ENCODE measurements at places on chromosomes 5 and 9.

- H3K27me3 ChIP-seq = no peaks in the 10 kb centered on the region
- peaks cover 35% of the 10 kb centered on the region for H3K36me3 ChIP-seq
- no peak overlapping the region for H3K4me3 ChIP-seq
- H3K27ac ChIP-seq = no peak overlapping the region
- DNase-seq = no peak
- H3K4me1 ChIP-seq = peaks cover 13% of the 10 kb centered on the region
Observed at GRCh38 chr9:3386753-3387152, 139.0 kb downstream of the RFX3 start.

GRCh38 chr5:154783774-154784460, 28.7 kb downstream of the LARP1 start:
- peak overlapping the region; percentile 26 for H3K27ac ChIP-seq
- H3K27me3 ChIP-seq = no peaks in the 10 kb centered on the region
- H3K4me3 ChIP-seq = no peak overlapping the region
- peaks cover 74% of the 10 kb centered on the region for H3K4me1 ChIP-seq

- H3K27ac ChIP-seq = no peak overlapping the region
- no peak overlapping the region for H3K4me3 ChIP-seq
Observed at GRCh38 chr9:123191680-123192079, 76.7 kb downstream of the STRBP start.

DNA sequence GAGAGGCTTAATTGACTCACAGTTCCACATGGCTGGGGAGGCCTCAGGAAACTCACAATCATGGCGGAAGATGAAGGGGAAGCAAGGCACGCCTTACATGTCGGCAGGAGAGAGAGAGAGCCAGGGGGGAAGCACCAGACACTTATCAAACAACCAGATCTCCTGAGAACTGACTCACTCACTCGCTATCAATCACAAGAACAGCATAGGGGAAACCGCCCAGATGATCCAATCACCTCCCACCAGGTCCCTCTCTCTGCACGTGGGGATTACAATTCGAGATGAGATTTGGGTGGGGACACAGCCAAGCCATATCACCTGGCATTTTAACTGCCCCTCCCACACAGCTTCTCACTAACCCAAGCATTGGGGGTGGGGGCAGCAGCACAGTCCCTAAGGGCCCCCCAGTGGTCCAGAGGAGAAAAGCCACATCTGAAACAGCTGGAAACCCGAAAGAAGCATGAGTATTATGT, 76.1 kb upstream of the ASS1 start:
- no peak for DNase-seq
- H3K4me3 ChIP-seq = no peak overlapping the region
- H3K27me3 ChIP-seq = no peaks in the 10 kb centered on the region

DNA sequence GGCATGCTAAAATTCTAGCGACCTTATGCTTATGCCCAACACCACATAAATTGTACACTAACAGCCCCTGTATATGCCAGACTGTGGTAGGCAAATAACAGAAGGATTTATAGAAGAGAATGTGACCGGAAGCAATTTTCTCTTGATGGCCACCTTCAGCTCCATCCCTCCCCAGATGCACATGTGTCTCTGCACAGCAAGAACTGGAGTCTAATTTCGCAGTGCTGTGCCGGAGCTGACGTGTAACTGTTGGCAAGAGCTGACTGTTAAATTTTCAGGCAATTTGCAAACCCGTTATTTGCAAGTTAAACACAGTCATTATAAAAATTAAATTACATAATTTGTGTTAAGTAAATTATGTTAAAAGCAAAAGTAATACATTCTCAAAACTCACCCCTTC, 48.4 kb downstream of the PCA3 start:
- no peaks in the 10 kb centered on the region for H3K4me1 ChIP-seq
- DNase-seq = no peak
- no peak overlapping the region for H3K27ac ChIP-seq
- no peaks in the 10 kb centered on the region for H3K36me3 ChIP-seq

GRCh38 chr5:32275396-32275741, 37.4 kb downstream of the MTMR12 start:
- H3K36me3 ChIP-seq = peaks cover 38% of the 10 kb centered on the region
- H3K27ac ChIP-seq = no peak overlapping the region
- H3K4me1 ChIP-seq = peaks cover 42% of the 10 kb centered on the region
- no peaks in the 10 kb centered on the region for H3K27me3 ChIP-seq

GRCh38 chr9:121298689-121299466, 30.9 kb downstream of the GSN start:
- DNase-seq = no peak
- H3K27ac ChIP-seq = no peak overlapping the region
- peak overlapping the region; percentile 65 for H3K4me3 ChIP-seq
- H3K36me3 ChIP-seq = no peaks in the 10 kb centered on the region

DNA sequence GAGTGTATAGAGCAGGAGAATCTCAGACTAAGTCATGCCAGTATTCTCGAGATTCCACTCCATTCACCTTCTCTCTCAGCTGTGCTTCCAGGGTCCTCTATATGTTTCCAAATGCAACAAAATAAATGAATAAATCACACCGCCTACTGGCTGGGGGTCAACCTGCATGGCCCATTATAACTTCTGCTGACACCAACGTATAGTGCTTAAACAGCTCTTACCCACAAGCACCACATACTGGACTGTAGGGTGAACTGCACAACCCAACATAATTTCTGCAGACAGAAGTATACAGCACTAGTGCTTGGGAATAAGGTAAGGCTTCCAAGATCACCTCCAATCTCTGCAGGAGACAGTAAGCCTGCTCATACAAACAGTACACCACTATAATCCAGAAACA, 33.1 kb upstream of the HTR4 start:
- H3K4me1 ChIP-seq = no peaks in the 10 kb centered on the region
- H3K36me3 ChIP-seq = no peaks in the 10 kb centered on the region
- H3K27me3 ChIP-seq = no peaks in the 10 kb centered on the region
- DNase-seq = peak; percentile 21
- H3K4me3 ChIP-seq = no peak overlapping the region

DNA sequence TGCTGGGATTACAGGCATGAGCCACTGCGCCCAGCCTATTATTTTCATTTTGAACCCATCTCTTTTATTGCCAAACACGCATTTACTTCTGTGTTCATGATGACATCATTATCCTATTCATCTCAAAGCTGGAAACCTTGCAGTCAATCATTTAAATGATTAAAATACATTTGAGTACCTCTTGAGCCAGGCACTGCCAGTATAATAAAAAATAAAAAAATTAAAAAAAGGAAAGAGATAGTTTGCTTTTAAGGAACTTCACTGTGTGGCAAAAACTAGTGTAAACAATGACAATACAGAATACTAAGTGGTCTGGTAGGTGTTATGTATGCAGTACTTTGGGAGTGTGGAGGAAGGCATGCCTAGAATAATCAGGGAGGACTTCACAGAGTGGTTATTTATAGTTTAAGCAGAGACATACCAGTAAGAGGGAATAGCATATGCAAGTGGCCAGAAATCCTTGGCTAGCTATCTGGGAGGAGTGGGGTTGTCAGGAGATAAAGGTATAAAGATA, 8.6 kb downstream of the NSD1 start:
- no peak overlapping the region for H3K4me3 ChIP-seq
- peaks cover 55% of the 10 kb centered on the region for H3K36me3 ChIP-seq
- H3K4me1 ChIP-seq = peaks cover 30% of the 10 kb centered on the region
- H3K27me3 ChIP-seq = no peaks in the 10 kb centered on the region

DNA sequence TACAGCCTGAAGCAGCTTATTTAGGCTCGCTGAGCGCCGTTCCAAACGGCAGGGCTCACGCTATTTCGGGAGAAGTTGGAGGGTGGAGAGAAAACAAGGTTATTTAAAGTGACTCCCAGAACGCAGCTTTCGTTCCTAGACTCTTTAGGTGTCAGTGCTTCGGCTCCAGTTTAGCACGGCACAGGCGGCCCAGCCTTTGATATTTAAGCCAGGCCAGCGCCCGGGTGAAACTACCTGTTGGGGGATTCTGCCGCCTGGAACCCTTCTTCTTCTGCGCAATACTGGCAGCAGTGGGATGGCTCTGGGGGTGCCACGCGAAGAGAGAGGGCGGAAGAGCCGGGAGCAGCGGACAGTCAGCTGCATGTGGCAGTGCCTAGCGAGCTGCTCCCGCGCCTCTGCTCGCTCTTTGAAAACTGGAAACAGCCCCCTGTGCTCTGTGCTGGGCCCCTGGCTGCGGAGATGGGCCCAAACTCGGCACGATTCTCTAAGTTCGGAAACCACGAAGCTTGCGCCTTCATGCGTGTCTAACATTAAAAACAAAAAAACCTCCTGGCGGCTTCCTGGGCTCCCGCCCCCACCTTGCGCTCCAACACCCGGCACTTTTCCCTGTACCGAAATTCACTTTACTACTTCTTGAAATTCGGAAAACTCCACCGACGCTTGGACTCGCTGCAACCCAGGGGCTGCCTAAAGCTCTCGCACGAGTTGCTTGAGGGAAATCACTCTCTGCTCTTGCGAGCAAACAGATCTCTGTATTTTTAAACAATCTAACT, 34.6 kb upstream of the NFIB start:
- DNase-seq = no peak
- H3K4me3 ChIP-seq = peak overlapping the region; percentile 38
- H3K4me1 ChIP-seq = peaks cover 4% of the 10 kb centered on the region
- peaks cover 59% of the 10 kb centered on the region for H3K27me3 ChIP-seq
- H3K36me3 ChIP-seq = peaks cover 8% of the 10 kb centered on the region

DNA sequence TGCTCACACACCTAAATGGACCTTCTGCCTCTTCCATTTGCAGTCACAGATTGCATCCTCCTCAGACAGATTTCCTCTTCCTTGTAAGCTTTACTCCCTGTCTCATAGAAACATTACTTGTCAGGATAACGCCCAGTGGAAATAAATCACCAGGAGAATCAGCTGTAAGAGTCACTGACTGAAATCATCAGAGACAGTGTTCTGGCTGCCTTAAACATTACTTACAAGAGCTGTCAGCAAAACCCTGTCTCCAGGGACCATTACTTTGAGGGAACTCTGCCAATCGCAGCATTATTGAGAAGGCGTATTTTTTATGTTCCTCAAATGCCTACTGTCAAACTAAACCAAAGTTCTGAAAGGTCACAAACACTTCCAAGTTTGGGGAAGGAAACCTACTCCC, 5.9 kb downstream of the DPYSL3 start:
- no peak for DNase-seq
- H3K4me1 ChIP-seq = no peaks in the 10 kb centered on the region
- H3K27ac ChIP-seq = no peak overlapping the region
- peaks cover 12% of the 10 kb centered on the region for H3K27me3 ChIP-seq
- H3K4me3 ChIP-seq = no peak overlapping the region

GRCh38 chr9:127390563-127390962, 6.4 kb upstream of the SLC2A8 start:
- H3K36me3 ChIP-seq = no peaks in the 10 kb centered on the region
- DNase-seq = no peak
- H3K27ac ChIP-seq = no peak overlapping the region
- H3K27me3 ChIP-seq = peaks cover 50% of the 10 kb centered on the region

DNA sequence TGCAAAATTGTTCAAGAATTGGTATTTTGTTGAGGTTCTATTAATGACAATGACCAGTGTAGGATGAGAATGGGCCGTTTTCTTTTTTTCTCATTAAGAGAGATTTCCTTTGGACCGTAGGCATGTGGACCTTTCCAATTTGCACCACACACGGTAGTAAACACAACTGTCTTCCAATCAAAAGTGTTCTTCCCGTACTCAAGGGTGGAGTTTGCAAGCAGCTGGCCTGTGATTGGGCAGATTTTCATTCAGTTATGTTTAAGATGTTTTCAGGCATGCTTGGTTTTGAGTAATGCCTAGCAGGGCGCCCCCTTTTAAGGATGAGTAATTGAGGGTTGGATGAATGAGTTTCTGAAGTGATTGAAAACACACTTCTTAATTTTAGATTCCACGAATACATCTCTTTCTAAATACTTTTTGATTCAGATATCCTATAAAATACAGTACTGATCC, 2.5 kb downstream of the KDM3B start:
- H3K4me1 ChIP-seq = peaks cover 45% of the 10 kb centered on the region
- peaks cover 30% of the 10 kb centered on the region for H3K36me3 ChIP-seq
- peak overlapping the region; percentile 94 for H3K4me3 ChIP-seq

GRCh38 chr5:42751044-42751443, 5.6 kb upstream of the CCDC152 start:
- H3K36me3 ChIP-seq = no peaks in the 10 kb centered on the region
- H3K27me3 ChIP-seq = no peaks in the 10 kb centered on the region
- H3K27ac ChIP-seq = no peak overlapping the region
- no peak for DNase-seq
- no peak overlapping the region for H3K4me3 ChIP-seq

GRCh38 chr5:130893006-130893405, 272.1 kb downstream of the HINT1 start:
- no peaks in the 10 kb centered on the region for H3K4me1 ChIP-seq
- no peak overlapping the region for H3K4me3 ChIP-seq
- no peak for DNase-seq
- no peaks in the 10 kb centered on the region for H3K36me3 ChIP-seq
- peaks cover 8% of the 10 kb centered on the region for H3K27me3 ChIP-seq
- no peak overlapping the region for H3K27ac ChIP-seq

DNA sequence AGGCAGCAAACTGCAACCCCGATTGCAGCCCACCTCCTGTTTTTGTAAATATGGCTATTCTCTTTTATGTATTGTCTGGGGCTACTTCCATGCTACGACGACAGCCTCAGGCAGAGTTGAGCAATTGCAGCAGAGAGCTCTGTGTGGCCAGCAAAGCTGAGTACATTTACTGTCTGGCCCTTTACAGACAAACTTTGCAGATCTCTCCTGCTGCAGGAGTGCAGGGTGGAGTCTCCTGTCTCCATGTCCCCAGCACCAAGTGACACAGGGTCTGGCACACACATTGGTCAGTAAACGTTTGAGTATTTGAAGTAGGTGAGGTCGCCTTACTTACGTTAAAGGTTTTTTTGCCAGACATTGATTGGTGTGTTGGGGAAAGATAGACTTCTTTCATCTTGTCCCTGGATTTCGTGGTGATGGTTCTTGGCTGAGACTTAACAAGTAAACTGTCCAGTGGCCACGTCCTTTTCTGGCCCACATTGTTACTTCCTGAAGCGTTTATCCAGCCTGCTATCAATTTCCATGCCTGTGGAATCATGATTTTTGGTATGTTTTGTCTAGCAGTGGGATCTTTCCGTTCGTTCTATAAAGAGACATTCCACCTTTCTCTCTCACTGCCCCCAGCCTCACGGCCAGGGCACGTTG, 27.2 kb downstream of the PRRC2B start:
- H3K27me3 ChIP-seq = no peaks in the 10 kb centered on the region
- no peak overlapping the region for H3K4me3 ChIP-seq
- no peak for DNase-seq
- peaks cover 72% of the 10 kb centered on the region for H3K4me1 ChIP-seq
- peaks cover 59% of the 10 kb centered on the region for H3K36me3 ChIP-seq
- peak overlapping the region; percentile 6 for H3K27ac ChIP-seq

DNA sequence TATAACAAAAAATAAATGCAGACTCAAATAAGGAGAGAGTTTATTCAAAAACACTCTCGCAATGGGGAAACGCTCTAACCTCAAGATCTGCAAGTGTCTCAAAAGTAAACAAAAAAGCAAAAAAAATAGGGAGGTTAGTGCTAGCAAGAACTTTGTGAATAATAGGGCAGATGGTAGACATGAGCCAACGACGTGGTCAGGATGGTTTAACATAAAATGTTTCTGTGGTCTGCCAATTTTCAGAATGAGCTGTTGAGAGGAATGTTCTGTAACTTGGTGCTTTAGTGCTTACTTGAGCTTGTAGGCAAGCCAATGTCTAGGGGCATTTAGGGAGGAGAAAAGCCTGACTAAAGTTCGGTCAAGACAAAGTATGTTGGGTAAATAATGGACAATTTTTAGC, 1813.9 kb upstream of the CDH6 start:
- H3K4me3 ChIP-seq = no peak overlapping the region
- no peaks in the 10 kb centered on the region for H3K36me3 ChIP-seq
- H3K27ac ChIP-seq = no peak overlapping the region
- H3K4me1 ChIP-seq = no peaks in the 10 kb centered on the region

Measured in activated CD8-positive, alpha-beta T cell treated with anti-CD3 and anti-CD28 coated beads, Interleukin-2, amount 10 ng/mL, durations not matched to agents 7 days and 5 days (primary cell).